Kidney (tissue), 22 donors: ENCODE measurements at places on chromosomes 3 and 15. TPM values are rescaled to one million over a fixed set of nuclear protein-coding genes. Genes with fewer than 3 reads are reported as not detected.

DNA sequence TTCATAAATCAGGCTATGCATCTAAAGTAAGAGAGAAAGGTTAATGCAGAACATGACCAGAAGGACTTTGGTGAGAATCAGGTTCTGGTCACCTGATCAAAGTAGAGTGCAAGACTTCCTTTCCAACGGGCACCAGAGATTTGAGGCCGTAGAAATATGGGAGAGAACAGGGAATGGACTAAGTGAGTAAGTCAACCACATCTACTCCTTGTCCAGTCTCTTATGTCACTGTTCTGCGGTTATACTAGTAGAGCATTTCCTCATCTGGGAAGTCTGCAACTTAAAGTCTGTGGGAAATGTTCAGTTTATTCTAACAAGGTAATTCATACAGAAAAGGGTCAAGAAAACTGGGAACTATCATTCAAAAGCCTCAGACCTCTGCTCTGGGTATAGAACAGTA is 232.8 kb downstream of the CPNE4 start:
- DNase-seq: no peak

DNA sequence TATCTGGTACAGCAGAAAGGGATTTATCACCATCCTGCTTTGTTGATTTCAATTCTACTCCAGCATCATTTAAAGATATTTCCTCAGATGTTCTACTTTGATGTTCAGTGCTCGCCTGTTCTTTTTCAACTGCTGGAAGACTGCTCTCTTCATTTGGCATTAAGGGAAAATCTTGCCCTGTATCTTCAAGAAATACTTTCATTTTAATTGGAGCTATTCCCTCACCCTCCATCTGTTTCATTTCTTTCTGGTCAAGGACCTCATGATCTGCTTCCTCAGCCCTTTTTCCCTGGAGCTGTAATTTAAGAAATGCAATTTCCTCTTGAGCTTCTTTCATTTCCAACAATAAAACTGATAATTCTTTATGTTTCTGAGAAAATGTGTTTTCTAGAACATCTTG is 37.8 kb upstream of the HCLS1 start:
- no peak for DNase-seq

GRCh38 chr15:91490211-91490610 is 363.3 kb upstream of the SLCO3A1 start:
- no peak for DNase-seq

DNA sequence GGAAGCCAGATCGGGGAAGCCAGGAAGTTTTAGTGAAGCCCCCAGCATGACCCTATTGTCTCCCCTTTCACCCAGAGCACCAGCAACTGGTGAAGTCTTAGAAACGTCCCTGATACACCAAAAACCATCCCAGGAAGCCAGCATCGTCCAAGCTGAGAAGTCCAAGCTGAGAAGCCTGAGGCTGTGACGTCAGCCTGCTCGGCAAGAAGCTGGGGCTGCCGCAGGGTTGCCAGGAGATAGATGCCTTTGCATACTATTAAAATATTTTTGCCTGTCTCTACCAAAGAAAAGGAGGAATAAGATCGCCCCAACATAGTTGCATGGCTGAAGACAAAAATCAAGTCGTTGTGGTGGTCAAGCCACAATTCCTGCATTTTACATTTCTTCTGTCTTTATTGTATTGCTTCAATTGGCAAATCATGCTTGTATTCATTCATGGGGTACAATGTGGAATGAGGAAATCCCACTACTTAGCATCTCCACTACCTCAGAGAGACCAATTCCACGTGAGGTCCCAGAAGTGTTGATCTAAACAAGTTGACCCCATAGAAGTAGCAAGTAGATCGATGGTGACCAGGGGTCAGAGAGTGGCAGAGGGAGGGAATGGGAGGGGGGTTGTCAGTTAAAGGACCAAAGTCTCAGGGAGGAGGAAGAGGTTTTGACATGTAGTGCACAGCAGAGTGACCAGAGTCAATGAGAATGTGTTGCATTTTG is 19.6 kb upstream of the EMC3 start:
- DNase-seq: no peak

DNA sequence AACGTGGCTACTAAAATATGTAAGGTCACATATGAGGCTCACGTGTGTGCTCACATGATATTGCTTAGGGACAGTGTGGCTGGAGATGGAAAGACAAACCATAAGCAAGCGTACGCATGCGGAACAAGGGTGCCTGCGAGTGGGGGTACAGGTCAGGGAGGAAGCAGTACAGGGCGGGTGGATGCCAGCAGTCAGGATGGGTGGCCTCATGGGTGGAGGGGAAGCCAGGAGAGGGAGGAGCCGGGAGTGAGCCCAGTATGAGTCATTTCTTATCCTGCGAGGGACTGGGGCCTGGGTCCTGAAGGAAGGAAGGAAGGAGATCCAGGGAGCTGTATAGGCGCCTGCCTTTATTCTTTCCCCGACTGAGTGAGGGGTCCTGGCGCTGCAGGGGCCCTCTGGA is 42.0 kb upstream of the CGNL1 start:
- no peak for DNase-seq

- no peak for DNase-seq
Measured at GRCh38 chr3:44962621-44963393, 13.2 kb downstream of the ZDHHC3 start.

DNA sequence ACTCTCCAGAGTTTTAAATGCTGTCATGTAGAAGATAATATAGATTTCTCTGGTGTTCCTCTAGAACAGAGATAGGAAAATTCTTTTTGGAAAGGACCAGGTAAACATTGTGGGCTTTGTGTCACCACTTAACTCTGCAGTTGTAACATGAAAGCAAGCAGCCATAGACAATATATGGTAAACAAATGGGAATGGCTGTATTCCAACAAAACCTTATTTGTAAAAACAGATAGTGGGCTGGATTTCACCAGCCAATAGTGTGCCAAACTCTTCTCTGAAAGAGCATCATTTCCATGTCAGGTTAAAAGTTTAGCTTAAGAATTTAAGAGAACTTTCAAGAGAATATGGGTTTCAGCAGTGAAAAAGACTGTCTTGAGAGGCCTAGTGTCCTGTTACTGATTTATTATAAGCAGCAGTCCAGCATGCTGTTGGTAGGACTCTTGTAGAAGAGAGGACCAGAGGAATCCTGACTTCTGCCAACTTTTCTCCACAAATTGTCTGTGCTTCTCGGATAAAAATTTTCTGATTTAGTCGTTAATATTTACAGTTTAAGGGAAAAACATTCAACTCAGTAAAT is 107.7 kb downstream of the TCF12 start:
- peak; percentile 77 for DNase-seq

DNA sequence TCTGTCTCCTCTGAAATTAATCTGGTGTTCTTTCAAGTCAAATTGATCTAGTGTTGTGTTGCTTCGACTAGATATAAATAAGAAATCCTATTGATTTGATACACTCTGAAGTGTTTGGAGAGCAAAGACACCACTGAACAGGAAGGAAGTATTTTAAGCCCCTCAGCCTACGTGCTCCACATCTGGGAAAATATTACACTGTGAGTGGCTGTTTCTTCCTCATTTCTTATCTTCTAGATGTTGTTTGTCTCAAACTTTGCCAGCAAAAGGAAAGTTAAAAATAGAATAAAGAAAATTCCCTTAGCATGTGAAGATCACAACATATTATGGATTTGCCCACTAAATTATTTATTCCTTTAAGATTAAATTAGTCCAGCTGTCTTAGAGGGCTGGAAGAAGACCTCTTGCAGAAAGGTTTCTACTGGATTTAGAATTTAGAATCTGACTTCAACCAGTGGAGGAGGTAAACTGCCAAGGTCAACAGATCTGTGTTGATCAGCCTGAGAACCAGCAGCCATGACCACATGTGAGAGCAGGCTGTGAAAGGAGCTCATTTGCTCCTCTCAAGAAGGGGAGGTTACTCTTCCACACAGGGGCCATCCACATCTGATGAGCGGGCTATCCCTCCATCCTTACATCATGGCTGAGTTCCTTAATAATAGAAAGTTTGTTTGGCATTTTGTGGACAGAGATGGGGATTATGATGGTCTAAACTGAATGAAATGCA is 46.3 kb upstream of the ACKR4 start:
- no peak for DNase-seq

DNA sequence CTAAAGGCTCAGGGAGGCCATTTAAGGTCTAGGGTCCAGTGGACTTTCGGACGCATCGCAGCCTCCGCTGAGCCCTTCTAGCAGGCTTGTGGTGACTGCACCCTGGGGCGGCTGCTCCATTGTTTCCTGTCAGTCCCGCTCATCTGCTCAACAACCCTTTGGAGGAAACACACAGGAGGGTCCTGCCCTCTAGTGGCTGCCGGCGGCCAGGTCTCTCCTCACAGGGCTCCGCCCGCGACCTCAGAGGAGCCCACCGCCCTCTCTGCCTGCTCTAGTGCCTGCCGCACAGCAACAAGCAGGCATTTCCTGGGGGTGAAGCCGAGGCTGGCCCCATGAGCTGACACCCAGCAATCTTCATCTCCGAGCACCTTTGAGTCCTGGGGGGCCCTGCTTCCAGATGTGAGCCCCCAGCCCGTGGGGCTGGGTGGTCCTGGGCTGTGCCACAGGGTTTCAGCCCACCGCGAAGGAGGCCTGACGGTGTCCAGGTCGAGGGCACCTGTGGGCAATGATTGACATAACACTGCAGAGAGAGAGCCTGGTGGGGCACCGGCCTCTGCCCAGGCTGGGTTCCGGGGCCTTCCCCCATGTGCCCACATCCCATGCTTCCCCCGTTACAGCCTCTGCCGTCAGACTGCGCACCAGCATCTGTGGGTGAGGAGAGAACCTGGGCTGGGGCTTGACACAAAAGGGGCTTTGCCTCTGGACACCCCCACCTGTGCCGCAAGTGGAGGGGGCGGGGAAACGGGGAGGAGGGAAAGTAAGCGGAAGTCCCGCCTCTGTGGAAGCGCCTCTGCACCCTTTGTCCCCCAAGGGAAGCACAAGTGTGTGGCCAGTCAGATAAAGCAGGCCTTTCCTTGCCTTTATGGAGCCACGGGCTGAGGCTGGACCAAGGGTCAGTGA is 27.0 kb upstream of the SFMBT1 start:
- peak; percentile 91 for DNase-seq

DNA sequence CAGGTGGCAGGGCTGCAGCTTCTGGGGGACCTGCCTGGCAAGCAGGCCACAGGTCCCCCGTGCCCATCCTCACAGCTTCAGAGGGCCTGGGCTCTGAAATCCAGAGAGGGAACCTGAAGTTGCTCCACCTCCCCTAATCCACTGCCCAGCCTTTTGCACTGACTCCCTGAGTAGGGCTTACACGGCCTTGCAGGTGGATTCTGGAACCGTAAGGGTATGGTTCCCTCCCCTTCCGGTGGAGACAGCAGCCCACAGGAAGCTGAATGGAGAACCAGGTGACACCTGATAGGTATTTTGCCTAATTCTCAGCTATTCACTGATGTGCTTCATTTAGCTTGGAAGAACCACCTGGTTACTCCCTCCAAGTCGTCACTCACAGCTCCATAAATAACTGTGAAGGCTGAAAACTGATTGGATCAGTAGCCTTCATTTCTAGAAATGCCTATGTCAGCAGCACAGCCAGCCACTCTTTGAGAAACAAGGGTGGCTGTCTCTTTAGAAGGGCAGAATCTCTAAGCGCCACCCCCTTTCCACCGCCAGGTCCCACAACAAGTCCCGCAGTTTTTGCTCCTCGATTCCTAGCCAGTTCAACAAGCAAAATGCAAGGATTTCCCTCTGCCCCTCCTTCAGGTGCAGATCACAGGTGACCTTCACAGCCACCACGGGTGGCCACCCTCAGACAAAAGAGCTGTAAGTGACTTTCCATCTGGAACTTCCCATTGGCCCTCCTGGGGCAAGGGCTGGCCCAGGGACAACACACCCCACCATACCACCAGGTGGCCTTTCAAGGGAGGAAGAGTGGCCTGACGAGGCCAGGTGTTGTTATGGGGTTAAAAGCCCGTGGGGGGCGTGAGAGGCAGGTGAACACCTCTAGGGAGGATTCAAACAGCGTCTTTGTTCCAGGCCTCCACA is 112.9 kb downstream of the SEC22A start:
- DNase-seq: peak; percentile 33

- peak; percentile 85 for DNase-seq
Measured at GRCh38 chr3:151227807-151228665, 25.0 kb upstream of the GPR171 start.

GRCh38 chr3:110955301-110955880 is 116.2 kb upstream of the NECTIN3 start:
- no peak for DNase-seq

GRCh38 chr3:167653155-167653554 is 587 bp downstream of the WDR49 start:
- DNase-seq: no peak

GRCh38 chr3:30970183-30970582 is 75.7 kb upstream of the GADL1 start:
- DNase-seq: no peak

GRCh38 chr3:169266351-169266750 is 397.2 kb downstream of the MECOM start:
- DNase-seq: no peak

DNA sequence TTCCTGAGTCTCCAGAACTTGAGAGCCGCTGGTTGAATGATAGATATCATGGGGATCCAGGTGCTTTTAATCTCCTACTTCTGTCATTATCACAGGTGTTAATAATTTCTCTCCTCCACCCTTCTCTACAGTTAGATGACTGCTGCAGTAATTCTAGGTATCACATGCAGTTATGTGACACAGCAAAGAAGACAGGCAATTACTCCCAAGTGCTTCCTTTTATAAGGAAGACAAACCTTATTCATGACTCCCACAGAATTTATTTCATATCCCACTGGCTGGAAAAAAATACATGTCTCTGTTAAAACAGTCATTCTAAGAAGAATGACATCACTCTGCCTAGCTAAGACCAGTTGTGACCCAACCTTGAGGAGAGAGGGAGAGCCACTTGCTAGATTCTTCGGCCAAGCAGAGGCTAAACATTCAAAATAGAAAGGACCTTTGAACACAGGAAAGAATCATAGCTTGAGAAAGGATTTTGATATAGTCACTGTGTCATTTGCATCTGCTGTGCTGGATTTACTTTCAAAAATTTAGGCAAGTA is 500.6 kb downstream of the SI start:
- DNase-seq: no peak

The SMCO1 gene
- not detected for total RNA-seq

The MESP1 gene
- total RNA-seq: 2.1 TPM

The KCNMB3 gene
- total RNA-seq: 3.7 TPM

The GNAT1 gene
- total RNA-seq: not detected

The CERS3 gene
- total RNA-seq: 0.31 TPM
